ENCODE measurements at places on chromosomes 12 and 14.

- DNase-seq, result no peak
Observed at GRCh38 chr14:23670481-23670880, 34.3 kb downstream of the DHRS2 start.

DNA sequence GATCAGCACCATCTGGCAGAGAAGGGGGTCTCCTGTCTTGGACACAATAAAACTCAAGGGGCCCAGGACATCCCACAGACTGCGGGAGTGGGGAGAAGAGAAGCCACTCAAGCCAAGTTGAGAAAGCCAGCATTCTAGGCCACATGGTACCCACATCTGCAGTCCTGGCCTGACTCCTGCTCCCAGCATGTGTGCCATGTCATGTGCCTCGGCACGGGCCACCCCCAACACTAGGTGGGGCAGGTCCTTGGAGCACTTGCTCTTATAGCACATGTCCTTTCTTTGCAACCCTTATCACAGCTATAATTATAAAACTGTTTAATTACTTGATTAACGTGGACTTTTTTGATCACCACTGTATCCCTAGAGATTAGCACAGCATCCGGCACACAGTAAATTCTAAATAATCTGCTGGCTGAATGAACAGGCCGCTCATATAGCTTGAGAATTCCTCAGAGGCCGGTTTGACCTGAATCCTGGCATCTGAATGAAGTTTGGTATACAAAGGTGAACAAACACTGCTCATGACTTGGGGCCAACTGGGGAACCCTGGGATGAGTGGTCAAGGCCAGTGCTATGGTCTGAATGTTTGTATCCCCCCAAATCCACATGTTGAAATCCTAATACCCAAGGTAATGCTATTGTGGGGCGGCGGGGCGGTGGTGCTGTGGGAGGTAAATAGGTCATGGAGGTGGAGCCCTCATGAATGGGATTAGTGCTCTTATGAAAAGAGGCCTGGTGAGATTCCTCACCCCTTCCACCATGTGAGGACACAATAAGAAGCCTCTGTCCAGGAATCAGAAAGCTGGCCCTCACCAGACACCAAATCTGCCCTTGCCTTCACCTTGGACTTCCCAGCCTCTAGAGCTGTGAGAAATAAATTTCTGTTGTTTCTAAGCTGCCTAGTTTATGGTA, 6.6 kb downstream of the NCKAP5L start:
- DNase-seq, result no peak

GRCh38 chr14:69960296-69960695, 81.1 kb downstream of the SMOC1 start:
- DNase-seq, result no peak

DNA sequence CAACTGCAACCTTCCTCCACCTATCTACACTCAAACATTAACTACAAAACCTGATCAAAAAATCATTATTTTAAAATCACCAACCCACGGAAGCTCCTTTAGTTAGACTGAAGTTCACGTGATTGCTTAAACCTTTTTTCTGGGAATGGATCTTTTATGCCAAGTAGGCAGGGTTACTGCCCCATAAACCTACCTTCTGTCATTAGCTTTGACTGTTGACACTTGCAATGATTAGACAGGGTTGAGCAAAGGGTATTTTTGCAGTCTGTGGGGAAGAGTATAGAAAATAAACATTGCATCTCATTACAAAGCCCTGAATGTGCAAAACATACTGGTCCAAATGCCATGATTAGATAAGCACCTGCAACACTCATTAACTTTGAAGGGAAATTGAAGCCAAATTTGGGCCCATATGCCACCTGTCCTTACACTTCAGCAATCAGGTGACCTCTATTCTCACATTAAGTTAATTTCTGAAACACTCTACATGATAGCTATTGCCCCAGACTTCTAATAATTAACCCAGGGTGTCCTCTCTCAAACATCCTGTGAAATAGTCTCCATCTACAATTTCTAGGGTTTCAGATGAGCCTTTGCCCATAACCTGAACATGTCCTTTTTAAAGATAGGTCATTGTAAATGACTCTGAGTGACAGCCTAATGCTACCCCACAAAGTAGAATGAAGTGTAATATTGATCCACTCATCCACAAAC, 156.0 kb upstream of the PLEKHG7 start:
- no peak for DNase-seq

DNA sequence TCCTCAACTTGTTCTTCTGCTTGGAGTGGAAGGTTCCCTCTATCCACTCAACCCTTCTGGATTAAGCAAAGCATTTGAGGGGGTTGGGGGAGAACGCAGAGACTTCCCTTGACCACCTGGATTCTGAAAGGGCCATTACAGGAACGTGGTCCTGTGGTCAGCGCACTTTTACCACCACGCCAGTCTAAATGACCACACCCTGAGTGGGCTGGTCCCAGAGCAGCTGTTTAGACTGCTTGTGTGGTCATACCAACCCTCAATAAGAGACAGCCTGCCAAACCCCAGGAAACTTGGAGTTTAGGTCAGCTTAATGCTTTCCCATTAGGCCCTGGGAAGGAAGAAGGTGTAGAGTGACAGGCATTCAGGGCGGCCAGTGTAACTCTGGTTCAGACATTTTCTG, 165.5 kb upstream of the ATP2B1 start:
- DNase-seq, result no peak

DNA sequence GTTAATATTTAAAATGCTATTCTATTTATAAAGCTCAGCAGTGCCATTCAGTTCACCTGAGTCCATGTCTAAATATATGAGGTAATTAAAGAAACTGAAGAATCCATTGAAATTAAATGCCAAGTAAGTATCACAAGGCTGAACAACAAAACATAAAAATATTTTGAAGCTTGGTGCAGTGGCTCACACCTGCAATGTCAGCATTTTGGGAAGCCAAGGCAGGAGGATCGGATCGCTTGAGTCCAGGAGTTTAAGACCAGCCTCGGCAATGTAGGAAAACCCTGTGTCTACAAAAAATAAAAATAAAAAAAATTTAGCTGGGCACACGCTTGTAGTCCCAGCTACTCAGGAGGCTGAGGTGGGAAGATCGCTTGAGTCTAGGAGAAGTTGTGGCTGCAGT, 101.8 kb downstream of the OSBPL8 start:
- DNase-seq, result no peak

- no peak for DNase-seq
Observed at GRCh38 chr12:63919756-63920155, 75.3 kb downstream of the SRGAP1 start.

GRCh38 chr12:31589904-31590641, 863 bp downstream of the DENND5B start:
- no peak for DNase-seq

DNA sequence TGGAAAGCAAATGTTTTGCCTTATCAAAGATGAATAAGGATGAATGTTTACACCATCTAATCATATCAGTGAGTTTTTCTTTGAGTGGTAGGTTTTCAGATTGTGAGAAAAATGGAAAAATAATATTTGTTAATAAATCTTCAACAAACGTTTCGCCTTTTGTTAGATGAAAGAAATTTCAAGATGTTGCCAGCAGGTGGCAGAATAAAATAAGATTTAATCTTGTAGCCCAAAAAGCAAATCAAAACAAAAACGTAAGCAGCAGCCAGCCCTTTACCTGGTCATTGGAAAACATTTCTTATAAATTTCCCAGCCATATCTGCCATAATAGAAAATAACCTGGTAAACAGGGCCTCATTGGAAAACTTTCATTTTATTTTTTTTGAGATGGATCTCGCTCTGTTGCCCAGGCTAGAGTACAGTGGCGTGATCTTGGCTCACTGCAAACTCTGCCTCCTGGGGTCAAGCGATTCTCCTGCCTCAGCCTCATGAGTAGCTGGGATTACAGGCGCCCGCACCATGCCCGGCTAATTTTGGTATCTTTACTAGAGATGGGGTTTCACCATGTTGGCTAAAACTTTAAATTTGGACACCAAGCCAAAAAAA, 15.4 kb upstream of the TMEM120B start:
- DNase-seq, result no peak
